Hepatocyte (in vitro differentiated cells): ENCODE measurements at places on chromosomes 16 and 17. TPM values are rescaled to one million over a fixed set of nuclear protein-coding genes. Genes with fewer than 3 reads are reported as not detected.
A peak's percentile ranks its signal among the peaks of the same experiment; 100 is the strongest.

- no peak for DNase-seq
Observed at GRCh38 chr17:54172985-54173316, 350.2 kb downstream of the KIF2B start.

DNA sequence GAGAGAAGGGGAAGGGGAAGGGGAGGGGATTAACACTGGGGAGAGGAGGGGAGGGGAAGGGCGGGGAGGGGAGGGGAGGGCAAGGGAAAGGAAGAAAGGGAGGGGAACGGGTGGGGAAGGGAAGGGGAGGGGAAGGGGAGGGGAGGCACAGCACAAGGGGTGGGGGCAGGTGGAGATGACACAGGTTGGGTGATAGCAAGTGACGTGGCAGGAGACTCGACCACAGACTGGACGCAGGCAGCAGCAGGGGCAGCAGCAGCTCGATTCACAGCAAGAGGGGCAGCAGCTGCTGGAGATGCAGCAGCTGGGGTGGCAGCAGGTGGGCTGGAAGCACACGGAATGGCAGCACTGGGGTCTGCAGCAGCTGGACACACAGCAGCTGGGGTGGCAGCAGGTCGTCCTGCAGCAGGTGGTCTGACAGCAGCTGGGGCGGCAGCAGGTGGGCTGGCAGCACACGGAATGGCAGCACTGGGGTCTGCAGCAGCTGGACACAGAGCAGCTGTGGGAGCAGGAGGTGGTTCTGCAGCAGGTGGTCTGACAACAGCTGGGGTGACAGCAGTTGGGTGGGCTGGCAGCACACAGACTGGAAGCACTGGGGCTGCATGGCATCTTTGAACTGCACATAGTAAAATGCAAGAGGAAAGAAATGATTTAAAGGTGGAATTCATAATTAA is at the start of gene KRTAP4-16:
Gene KRTAP4-16, minus strand, starts transcription at position 624 of the 674 bp plus-strand sequence. Its CDS starts 0 bp downstream, at position 624.
- no peak for DNase-seq

DNA sequence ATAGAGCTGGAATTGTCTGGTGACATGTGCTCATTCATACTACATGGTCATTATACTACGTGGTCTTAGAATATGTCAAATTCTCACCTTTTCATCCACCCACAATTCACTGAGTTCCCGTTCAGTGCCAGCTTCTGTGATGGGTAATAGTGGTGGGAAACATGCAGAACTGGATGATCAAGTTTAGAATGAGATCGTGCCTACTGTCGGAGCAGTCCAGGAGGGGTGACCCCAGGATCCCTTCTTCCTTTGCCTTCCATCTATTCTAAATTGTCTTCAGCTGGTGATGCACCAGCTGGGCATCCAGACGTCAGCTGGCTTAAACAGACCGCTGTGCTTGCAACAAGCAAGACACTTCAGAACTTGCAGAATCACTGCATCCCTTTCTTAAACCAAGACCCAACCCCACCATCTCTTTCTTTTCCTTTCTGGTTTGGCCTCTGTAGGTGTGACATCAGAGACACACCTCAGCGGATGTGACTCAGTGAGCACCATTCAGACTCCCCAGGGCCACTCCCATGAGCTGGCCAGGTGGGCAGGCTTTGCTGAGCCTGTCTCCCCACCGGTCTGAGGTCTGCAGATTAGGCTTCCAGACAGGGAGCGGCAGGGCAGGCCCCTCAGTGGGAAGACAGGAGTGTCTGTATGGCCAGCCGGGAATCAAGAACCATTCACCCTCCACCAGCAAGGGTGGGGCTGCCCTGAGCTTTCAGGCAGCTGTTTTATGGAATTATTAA is 18.1 kb downstream of the C17orf100 start:
- no peak for DNase-seq

- no peak for DNase-seq
Observed at GRCh38 chr17:31690151-31690551, 168.9 kb downstream of the COPRS start.

- DNase-seq = no peak
Observed at GRCh38 chr17:77892469-77893143, 65.9 kb upstream of the TNRC6C start.

- no peak for DNase-seq
Observed at GRCh38 chr17:22514767-22515320, 822.5 kb downstream of the KCNJ18 start.

GRCh38 chr16:50263940-50264929 is 2.1 kb upstream of the ADCY7 start:
- peak; percentile 4 for DNase-seq

DNA sequence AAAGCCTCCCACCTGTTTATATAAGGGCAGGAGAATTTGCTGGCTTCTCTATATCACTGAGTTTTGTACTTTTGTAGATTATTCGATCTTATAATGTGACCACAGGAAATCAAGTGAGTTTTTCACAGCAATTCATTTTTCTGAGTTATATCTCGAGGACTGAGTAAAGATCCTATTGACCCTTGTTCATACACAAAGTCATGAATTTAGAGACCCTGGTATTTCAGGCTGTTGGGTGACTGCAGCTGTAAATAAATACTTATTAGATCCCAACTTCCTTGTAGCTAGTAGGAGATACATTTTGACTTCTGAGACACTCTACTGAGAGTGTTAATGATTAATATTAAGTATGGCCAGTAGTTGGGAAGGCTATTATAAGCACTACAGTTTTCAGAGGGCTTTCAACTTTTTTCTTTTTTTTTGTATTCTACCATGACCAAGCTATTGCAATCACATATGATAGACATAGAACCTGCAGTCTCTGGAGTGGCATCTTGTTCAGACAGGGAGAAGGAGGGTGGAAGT is 3.2 kb upstream of the KRT20 start:
- no peak for DNase-seq

Gene RAB26
- total RNA-seq = 4.1 and 8.3 TPM in 2 replicates

DNA sequence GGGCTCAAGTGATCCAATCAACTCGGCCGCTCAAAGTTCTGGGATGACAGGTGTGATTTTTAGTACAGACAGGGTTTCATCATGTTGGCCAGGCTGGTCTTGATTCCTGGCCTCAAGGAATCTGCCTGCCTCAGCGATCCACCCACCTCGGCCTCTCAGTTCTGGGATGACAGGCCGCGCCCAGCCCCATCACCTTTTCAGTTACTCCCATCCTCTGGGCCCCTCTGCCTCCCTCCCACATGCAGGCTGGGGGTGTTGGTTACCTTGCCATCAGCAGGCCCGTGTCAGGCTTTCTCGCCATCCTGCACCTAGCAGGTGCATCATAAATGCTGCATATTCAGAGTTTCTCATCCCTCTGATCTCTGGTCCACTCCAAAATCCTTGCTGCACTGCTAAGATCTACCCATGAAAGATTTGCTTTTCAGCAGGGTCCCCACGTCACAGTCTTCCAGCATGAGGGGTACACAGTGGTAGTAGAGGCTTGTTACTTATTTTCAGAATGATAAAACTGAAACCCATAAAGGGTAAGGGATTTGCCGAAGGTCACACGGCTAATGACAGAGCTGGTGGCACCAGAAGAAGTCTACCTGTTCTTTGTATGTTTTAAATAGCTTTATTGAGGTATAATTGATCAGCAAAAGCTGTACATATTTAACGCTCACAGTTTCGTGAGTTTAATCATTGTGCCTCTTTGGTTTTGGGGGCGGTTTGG is 16.6 kb downstream of the PMM2 start:
- DNase-seq = no peak

DNA sequence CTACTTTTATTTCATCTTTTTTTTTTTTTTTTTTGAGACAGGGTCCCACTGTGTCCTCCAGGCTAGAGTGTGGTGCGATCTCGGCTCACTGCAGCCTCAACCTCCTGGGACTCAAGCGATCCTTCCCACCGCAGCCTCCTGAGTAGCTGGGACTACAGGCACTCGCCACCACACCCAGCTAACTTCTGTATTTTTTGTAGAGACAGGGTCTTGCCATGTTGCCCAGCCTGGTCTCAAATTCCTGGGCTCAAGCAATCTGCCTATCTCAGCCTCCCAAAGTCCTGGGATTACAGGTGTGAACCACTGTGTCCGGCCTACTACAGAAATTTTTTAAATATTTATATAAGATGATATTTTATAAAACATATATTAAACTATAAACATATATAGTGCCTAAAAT is 4.8 kb downstream of the MYO18A start:
- no peak for DNase-seq

GRCh38 chr17:60155815-60156214 is 6.0 kb downstream of the CA4 start:
- no peak for DNase-seq

GRCh38 chr16:52676959-52677358 is 130.0 kb upstream of the TOX3 start:
- no peak for DNase-seq

DNA sequence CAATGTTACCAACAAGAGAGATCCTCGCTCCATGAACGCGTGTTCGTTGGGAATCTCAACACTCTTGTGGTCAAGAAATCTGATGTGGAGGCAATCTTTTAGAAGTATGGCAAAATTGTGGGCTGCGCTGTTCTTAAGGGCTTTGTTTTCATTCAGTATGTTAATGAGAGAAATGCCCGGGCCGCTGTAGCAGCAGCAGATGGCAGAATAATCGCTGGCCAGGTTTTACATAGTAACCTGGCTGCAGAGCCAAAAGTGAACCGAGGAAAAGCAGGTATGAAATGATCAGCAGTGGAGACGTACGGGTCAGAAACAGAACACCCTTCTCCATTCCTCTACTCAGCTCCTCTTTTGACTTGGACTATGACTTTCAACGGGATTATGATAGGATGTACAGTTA is 13.3 kb downstream of the SOCS1 start:
- DNase-seq = no peak

Gene ADAM11
- total RNA-seq = 0.28 and 0.90 TPM in 2 replicates

- no peak for DNase-seq
Observed at GRCh38 chr17:80871341-80871740, 120.3 kb upstream of the CHMP6 start.

- DNase-seq = no peak
Observed at GRCh38 chr16:20952139-20952920, 51.8 kb downstream of the LYRM1 start.

Gene C16orf96
- total RNA-seq = 0.12 and 0.20 TPM in 2 replicates

GRCh38 chr16:67917140-67917851 is 14.4 kb downstream of the CTRL start:
- no peak for DNase-seq

- no peak for DNase-seq
Observed at GRCh38 chr17:787641-788221, 5.6 kb downstream of the MRM3 start.

- no peak for DNase-seq
Observed at GRCh38 chr16:2157480-2158261, 2.1 kb downstream of the TRAF7 start.

GRCh38 chr16:11572301-11572995 is 14.3 kb downstream of the LITAF start:
- no peak for DNase-seq

Gene LSM12
- 40.4 and 44.7 TPM in 2 replicates for total RNA-seq

DNA sequence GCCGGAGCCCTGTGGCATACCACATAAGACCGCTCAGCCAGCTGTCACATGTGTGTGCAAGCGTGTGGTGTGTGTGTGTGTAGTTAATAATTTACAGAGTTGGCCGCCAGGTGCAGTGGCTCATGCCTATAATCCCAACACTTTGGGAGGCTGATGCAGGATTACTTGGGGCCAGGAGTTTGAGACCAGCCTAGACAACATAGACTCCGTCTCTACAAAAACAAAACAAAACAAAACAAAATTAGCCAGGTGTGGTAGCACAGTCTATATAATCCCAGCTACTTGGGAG is 20.4 kb downstream of the SOCS1 start:
- no peak for DNase-seq

- DNase-seq = no peak
Observed at GRCh38 chr17:70308618-70309017, 139.3 kb downstream of the KCNJ2 start.

DNA sequence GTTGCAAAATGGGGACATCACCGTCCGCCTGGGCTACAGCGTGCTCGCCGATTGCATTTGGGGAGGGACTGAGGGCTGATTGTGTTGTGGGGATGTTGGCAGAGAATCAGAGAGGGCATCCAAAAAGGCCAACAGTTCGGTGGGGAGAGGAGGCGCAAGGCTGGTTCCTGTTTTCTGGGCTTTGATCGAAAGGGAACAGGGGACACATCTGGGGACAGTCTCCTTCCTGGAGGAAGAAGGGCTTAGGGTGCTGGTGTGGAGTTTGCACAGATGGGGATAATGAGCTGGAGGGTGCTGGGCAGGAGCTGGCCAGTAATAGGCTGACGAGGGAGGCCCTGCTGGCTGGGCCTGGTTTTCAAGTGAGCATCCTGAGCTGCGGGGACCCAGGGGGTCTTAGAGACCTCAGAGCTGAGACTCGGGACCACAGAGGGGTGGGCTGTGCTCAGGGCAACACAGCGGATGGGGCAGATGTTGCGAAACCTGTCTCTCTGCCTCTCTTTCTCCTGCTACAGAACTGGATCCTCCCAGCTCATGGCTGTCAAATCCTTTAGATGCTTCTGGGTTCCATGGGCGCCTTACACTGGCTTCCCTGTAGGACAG is 288.7 kb downstream of the SEC14L1 start:
- DNase-seq = no peak

DNA sequence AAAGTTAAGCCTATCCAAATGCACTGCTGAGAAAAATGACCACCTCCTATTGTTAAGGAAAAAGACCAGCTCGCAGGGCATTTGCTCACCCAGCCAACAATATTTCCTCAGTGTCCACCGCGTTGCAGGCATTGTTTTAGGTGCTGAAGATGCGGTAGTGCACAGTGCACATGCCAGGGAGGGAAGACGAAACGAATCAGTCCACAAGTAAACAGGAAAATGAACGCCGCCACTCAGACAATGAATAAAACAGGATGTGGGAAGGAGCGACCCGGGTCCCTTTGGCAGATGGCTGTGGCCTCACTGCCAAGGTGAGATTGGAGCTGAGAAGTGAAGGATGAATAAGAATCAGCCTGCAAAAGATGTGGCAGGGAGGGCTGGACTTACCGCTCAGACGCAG is 249.2 kb downstream of the FOXL1 start:
- no peak for DNase-seq

DNA sequence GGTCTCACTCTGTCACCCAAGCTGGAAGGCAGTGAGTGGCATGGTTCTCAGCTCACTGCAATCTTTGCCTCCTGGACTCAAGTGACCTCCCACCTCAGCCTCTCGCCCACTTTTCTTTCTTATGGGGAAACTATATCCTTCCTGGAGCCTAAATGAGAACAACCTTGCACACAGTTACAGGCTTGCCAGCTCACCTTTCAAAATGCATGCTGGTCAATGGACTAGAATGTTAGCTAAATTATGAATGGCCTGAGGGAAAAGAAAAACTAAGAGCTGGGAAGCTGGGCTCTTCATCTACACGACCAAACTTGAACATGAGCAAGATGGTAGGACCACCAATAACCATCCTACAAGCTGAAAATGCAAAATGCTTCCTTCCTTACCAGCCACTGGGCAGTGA is 10.6 kb upstream of the LHX1 start:
- DNase-seq = no peak

Gene SEPTIN1
- total RNA-seq = not detected in 2 replicates

Gene DUSP3
- total RNA-seq = 76.8 and 79.3 TPM in 2 replicates

GRCh38 chr16:78230832-78231231 is 131.4 kb downstream of the WWOX start:
- DNase-seq = peak; percentile 54
